ENCODE measurements at places on chromosomes 2 and 18. TPM values are rescaled to one million over a fixed set of nuclear protein-coding genes. Genes with fewer than 3 reads are reported as not detected.
A peak's percentile ranks its signal among the peaks of the same experiment; 100 is the strongest.

- no peak for DNase-seq
These were observed 187.1 kb downstream of the ZBTB7C start for GRCh38 chr18:48222118-48222517.

- DNase-seq, result no peak
These were observed 19.8 kb downstream of the SMAD7 start for GRCh38 chr18:48930926-48931325.

The PRKCE gene
- total RNA-seq, result 11.8 TPM

DNA sequence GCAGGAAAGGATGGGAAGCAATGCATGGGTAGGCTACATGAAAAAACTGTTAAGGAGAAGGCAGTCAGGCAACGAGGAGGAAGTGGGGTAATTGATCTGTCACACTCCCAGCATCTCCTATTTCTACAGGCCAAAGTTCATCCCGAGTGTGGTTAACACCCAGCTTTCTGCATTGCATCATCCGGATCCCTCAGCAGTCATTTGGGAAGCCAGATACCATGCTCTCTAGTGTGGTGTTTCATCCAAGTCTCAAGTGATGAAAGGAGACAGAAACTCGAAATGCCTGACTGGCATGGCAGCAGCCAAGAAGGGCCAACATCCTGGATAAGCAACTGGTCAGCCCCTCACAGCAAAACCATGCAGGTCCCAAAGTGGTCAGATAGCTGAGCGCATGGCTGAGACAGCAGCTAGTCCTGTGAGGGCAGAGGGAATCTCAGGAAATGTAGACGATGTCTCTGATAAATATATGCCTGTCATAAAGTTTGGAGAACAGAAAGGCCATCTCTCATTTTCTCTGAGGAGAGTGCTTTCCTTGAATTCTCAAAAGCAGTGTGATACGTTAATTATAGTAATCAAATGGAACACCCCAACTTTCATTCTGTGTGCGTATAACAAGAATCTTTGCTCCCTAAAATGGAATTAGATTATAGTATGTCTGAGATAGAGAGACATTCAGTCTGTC is 24.8 kb upstream of the HNRNPA3 start:
- no peak for DNase-seq

DNA sequence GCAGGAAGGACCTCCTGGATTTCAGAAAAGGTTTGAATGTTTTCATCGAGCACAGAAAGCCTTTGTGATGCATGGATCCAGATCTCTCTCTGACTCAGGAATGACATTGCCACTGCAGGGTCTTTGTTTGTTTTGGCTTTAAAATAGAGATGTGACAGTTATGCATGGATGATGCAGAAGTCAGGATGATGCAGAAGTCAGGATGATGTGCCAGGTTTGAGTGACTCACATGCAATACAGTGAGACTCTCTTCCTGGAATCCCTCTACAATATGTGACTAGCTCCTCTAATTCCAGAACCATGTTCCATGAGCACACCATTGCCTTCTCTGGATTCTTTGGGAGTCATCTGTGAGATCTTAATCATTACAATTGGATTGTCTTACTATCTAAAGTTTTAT is 177.9 kb upstream of the RAB6C start:
- no peak for DNase-seq

DNA sequence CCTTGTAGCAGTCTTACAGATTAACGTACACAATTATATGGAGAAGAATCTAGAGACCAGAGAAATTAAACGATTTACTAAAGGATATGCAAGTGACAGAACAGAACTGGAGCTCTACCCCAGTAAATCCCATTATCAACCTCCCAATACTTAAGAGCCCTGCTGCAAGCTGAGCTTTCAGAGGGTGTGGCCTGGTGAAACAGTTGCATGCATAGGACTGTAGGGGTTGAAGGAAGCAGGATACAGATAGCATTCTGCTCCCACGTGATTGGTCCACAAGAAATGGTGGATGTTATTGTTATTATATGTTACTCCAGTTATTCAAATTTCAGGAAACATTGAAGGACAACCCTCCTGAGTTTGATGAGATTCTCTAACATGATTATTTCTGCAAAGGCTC is 210.8 kb upstream of the THUMPD2 start:
- DNase-seq, result no peak

GRCh38 chr18:37946324-37946723 is 380.7 kb upstream of the CELF4 start:
- DNase-seq, result no peak

The CXXC1 gene
- total RNA-seq, result 86.4 TPM

- DNase-seq, result no peak
These were observed 232.3 kb downstream of the HAUS1 start for GRCh38 chr18:46336278-46337111.

The IL1B gene
- 279 TPM for total RNA-seq

DNA sequence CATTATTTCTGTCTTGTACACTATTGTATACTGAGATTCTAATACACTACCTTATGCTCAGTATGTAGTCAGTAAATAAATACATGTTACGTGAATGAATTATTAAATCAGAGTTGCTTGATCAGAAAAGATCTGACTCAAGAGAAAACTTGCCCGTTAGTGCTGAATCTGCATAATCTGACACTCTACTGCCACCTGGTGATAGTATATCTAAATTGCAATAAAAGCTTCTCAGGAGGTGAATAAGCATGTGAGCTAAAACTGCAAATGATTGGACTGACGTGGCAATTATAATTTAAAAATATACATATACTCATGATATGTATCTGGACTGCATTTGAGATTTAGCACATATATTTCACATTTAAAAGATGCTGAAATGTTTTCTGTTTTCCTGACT is 70.4 kb downstream of the KIAA1328 start:
- DNase-seq, result no peak

The REG3G gene
- total RNA-seq, result not detected

- DNase-seq, result peak; percentile 34
These were observed 46.5 kb downstream of the TET3 start for GRCh38 chr2:74031221-74031620.

GRCh38 chr2:128514555-128514955 is 195.9 kb upstream of the HS6ST1 start:
- DNase-seq, result no peak
